ENCODE measurements at places on chromosomes 2 and 18. TPM values are rescaled to one million over a fixed set of nuclear protein-coding genes. Genes with fewer than 3 reads are reported as not detected.

DNA sequence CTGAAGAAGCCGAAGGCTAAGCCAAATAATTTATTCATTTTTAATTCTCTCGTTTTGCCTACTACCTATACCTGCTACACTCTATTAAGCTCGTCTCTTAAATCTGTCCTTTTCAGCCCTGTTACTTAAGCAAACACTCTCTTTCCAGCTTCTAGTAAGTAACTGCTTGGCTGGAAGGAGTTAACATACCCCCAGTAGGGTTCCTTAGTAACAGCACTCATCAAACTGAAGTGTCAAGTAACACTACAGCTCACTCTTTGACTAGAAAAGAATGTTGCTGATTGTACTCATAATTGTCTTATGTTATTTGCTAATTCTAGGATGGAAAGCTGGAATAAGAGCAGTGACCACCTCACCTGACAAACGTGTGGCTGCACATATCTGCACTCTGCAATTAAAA is 120.0 kb upstream of the SCN7A start:
- DNase-seq, result no peak

DNA sequence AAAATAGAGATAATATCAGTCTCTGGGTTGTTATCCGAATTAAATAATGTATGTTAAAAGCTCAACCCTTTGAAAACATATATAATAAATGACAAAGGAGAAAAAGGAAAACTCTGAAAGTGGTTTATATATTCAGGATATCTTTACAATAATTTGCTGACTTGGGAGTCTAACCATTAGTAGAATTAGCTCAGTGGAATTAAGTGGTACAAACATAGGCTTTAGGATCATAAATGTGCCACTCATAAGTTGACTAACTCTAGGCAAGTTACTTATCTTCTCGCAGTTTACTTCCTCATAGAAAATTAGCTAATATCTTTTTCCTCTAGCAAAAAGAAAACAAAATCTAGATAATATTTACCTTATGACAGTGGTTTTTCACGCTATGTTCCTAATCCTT is 44.6 kb downstream of the HEATR5B start:
- DNase-seq, result no peak

DNA sequence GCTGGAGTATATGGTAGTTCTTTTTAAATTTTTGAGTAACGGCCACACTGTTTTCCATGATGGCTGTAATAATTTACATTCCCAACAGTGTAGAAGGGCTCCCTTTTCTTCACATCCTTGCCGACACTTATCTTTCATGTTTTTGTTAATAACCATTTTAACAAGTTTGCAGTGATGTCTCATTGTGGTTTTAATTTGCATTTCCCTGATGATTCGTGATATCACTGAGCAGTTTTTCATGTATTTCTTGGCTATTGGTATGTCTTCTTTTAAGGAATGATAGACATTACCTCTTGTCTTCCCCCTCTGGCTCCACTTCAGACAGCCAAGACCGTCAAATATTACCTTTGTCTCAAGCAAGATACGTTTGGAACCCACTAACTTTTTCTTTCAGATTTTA is 371.1 kb upstream of the NRP2 start:
- DNase-seq, result no peak

- DNase-seq, result no peak
Observed at GRCh38 chr2:178542569-178542968, 62.3 kb downstream of the PLEKHA3 start.

DNA sequence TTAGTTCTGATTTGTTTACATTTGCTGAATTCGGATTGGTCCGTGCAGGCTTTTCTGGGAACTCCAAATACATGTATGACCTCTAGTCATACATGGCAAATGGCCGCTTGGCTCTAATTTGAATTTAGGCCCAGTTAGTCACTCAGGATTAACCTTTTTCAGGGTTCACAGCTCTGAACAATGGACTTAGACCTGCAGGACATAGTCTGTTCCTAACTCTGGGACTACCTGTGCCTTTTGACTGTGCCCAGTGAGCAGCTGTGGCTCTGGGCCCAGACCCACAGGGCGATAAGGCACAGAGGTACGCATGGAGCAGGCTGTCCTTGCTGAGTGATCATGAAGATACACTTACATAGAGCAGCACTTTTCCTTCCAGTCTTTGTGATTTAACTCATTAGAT is 28.5 kb downstream of the IL37 start:
- DNase-seq, result no peak

SERPINB11 gene
- total RNA-seq, result not detected

DNA sequence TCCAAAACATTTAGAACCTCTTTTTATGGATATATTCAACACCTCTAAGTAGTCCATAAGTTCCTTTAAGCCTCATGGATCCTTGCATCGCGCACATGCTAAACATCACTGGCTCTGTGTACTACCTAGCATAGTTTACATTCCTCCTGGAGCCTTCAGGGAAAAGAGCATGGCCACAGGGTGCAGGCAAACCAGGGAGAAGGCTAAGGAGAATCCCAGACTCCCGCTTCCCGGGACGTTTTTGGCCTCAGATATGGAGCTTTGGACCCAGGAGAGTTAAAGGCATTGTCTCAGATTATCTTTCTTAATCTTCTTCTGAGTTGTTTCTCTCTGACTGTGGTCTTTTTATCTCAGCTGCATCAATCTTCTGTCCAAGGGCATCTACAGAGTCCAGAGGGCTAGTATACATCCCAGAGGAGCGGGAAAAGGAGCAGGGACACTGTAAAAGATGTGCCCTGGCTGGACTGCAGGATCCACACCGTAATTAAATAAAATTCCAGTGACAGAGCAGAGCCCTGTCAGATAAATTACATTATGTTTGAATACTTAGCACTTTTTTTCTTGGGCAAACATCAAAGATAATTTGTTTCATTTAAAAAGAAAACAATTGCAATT is 36.9 kb downstream of the RIT2 start:
- no peak for DNase-seq

- DNase-seq, result no peak
Observed at GRCh38 chr2:96890252-96890651, 20.4 kb upstream of the SEMA4C start.

DNA sequence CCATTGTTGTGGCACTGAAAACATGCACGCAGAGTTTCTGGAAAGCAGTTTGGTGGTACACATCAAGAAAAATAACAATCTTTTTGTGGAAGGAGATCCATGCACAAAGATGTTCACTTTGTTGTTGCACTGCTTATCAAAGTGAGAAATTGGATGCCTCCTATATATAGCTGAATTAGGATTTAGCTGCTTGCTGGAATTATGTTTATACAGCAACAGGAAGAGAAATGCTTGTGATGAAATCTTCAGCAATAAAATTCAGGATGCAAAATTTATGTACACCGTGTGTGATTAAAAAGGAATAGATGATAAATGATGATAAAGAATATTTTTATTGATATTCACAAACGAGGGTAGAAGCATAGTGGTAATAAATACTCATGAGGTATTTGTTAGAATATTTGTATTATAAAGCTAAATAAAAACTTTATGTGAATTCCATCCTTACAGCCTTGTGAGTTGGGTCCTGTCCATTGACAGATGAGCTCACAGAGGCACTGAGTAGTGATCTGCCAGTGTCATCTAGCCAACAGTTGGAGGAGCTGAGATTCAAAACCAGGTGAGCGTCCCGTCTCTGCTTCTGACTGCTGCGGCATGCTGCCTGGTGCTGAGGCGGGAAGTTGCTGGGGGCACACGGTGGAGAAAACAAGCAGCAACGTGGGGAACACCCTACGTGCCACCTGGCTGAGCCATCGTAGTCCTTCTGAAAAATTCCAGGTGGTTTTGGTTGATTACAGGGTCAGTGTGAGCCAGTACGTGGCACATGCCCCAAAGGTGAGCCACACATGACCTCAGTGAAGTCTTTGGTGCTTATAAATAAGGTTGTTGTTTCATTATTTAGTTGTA is 80.2 kb downstream of the ASAP2 start:
- DNase-seq, result no peak

MC2R gene
- not detected for total RNA-seq

GRCh38 chr2:175363699-175364098 is 182.2 kb upstream of the ATP5MC3 start:
- DNase-seq, result no peak
